NCI-H1092 (cell line): ENCODE measurements at places on chromosomes 7 and 10.

GRCh38 chr10:102791754-102792395 lies 45.3 kb downstream of the CYP17A1 start:
- DNase-seq = no peak

DNA sequence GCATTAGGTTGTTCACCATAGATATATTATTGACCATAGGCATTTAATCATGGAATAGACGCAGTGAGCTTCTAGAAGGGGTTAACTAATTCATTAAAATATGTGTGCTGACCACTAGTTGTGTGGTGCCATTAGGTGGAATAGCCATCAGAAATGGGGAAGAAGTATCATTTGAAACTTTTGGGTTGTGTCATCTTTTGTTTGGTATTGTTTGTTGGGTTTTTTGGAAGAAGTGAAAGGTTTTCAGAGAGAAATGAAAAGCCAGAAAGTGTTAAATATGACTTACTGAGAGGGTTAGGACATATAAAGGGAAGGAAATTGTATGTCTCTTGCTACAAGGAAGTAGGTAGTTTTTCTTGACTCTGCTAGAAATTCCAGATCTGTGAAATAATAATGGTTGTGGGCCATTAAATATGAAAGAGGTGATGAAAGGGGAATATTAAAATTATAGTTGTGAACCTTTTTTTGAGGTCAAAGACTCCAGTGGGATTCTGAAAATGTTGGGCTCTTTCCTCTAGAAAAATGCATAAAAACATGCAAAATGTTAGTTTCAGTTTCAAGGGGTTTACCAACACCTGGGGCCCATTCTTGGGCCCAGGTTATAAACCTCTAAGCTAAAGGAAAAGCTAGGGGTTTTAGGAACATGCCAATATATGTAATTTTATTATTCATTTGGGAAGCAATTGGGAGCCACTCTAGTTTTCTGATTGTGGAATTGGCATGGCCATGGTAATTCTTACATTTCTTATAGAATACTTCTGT lies 348.5 kb downstream of the BBS9 start:
- no peak for DNase-seq

- no peak for DNase-seq
These were observed 45.3 kb upstream of the FOXP2 start for GRCh38 chr7:114369294-114369693.

DNA sequence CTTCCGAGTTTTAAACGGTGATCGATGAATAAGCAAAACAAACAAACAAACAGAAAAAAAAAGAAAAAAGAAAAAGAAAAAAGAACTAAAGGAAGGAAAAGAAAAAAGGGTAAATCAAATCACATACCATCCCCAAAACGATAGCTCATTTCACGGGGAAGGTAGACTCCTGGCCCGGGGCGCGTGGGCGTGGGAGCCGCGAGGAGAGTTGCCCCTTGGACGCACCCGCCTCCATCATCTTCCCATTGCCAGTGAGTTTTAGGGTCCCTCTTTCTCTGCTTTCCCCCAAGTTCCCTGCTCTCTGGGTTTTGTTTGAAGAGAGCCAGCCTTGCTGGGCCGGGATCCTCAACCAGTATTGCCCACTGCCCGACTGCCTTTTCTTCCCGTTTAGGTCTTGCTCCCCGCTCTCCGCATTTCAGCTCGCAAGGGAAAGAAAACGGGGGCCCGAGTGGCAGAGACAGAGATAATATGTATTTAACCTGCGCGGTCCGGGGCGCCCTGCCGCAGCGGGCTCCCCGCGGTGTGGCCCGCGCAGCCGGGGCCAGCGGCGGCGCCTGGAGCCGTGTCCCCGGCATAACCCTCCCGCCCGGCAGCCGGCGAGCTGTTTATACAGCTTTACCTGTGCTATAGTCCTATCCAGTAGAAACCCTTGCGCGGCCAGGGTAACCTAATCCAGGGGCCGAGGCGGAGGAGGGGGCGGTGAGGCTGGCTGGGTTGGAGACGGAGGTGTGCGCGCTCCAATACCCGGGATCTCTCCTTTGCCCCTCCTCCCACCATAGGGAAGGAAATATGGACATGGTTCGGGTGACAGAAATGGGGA lies 5.2 kb upstream of the GATA3 start:
- no peak for DNase-seq

GRCh38 chr7:20219446-20220292 lies 2.5 kb upstream of the MACC1 start:
- peak; percentile 62 for DNase-seq

DNA sequence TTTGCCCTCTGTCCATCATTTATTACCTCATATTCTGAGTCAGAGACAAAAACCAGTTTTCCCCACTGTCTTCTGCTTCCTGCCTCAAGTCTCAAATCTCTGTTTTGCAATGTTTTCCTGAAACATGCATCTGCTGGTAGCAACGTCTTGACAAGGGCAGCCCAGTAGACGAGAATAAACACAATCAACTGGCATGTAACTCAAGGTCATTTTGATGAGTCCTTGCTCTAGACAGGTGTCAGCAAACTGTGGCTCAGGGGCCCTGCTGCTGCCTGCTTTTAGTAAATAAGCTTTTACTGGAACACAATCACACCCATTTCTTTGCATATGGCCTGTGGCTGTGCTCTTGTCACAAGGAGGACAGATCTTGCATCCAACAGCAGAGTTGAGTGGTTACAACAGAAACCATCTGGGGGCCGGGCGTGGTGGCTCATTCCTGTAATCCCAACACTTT lies 59.8 kb downstream of the ITIH5 start:
- DNase-seq = no peak

- DNase-seq = no peak
These were observed 34.5 kb upstream of the EBLN1 start for GRCh38 chr10:22252224-22252800.

DNA sequence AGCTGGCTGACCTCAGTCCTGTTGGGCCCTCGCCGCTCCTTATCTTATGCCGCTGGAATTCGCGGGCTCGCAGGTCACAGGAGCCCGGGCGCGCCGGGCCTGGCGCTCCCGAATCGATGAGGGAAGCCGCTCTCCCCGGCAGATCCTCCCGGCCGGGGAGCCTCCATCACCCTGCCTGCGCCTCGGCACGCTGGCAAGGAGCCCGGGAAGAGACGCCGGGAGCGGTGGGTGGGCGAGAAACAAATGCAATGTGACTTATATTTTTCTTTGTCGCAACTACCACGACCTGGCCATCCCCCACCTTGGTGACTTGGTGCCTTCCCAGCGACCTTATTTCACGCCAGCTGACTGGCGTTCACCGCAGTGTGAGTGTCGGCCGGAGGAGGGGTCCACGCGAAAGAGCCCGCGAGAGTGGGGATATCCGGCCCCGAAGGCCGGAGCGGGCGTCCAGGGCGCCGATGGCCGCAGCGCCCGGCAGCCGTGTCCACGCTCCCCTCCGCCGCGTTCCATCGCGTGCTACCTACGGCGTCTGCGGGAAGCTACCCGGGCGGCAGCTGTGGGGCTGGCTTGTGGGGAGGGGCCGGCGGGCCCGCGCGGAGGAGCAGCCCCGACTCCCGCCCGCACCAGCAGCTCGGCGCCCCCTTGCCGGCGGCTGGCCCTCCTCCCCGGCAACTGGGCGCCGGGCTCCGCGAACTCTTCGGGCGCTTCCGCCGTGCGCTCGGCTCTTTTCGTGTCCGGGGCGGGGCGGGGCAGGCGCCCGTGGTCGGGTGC lies 494 bp upstream of the BMPR1A start:
- DNase-seq = peak; percentile 86

DNA sequence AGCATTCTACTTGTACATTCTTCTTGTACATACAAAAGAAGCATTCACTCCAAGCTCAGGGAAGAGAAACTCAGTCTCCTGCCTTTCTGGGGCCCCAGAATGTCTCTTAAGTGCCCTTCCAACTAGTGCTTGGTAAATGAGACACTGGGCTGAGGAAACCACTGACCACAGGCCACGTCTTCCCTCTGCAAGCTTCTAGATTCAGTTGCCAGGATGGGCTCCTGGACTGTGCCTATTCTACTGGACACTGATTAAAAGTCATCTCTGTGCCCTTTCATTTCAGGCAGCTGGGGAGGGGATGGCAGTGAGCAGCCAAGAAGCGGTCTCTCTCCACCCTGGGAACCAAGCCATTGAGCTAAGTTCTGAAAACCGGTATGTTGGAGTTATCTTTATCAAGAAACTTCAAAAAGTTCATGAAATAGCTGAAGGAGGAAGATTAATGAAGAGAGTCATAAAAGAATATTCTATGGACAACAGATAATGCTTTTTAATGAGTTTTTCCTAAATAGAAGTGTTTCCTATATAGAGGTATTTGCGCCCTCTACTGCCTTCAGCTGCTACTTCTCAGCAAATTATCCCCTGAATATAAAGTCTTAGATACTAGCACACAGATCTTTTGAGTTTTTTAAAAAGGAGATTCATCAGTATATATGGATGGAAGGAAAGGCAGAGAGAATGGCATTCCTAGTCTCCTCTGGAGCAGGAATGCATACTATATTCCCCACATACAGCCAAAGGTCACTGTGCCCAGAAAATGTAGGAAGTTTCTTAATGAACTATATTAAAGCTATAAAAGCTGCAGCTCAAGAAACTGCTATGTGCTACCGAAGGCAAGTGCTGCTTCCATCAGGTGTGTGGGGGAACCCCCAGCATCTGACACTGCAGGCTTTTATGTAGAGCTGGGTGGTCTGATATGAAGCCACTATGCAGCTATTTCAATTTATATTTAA lies 8.4 kb upstream of the IFIT1B start:
- no peak for DNase-seq

- no peak for DNase-seq
These were observed 3.5 kb upstream of the ARL4A start for GRCh38 chr7:12683678-12684585.

DNA sequence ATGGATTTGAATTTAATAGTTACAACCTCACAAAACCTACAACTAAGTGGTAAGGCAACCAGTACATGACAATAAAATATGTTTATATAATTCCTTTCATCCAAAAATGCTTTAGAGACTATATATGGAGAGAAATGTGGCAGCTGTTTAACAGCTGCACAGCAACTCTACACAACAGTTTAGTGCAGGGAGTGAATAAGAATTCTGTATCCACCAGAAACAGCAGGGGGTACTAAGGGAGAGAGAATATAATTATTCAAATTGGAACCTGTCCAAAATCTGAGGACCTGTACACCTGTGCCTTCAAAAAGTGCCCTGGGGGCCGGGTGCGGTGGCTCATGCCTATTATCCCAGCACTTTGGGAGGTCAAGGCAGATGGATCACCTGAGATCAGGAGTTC lies 49.6 kb downstream of the POLL start:
- no peak for DNase-seq

GRCh38 chr7:27174874-27175625 lies 930 bp upstream of the HOXA10 start:
- no peak for DNase-seq

DNA sequence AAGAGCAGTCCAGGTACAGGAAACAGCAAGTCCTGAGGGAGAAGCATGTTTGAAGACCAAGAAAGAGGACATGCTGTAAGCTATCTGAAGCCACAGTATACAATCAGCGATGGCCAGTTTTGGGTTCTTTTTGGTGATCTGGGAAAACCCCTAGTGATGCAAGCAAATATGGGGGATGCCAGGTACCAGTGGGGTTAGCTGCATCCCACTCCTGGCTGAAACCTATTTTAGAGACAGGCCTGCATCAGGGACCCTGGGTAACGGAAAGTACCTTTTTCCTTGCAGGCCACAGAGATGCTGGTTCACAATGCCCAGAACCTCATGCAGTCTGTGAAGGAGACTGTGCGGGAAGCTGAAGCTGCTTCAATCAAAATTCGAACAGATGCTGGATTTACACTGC lies 32.9 kb downstream of the AP3M1 start:
- DNase-seq = no peak

- DNase-seq = no peak
These were observed 132.8 kb downstream of the GLI3 start for GRCh38 chr7:42104231-42104630.

GRCh38 chr7:42940985-42941847 lies 9.0 kb downstream of the MRPL32 start:
- DNase-seq = peak; percentile 26

DNA sequence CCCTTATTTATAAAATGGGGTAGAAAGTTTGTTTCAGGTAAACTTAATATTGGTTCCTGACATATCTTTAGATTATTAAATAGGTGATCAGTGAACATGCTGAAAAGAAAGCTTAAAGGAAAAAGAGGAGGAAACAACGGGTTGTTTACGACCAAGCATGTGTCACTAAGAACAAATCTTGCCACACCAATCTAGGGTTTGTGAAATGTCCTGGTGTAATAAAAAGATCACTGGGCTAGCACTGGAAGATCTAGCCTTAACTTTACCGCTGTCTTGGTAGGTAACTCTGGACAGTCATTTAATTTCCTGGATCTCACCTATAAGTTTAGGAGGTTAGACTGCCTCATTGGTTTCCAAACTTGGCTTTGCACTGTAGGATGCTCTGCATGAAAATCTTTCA lies 19.0 kb downstream of the VPS26A start:
- DNase-seq = no peak

GRCh38 chr7:108407676-108408075 lies 48.6 kb downstream of the NRCAM start:
- DNase-seq = no peak

- DNase-seq = no peak
These were observed 102.3 kb upstream of the PPP1R3A start for GRCh38 chr7:114021135-114021534.

GRCh38 chr7:3371601-3372000 lies 70.5 kb downstream of the SDK1 start:
- DNase-seq = no peak

- DNase-seq = no peak
These were observed 296.7 kb downstream of the BBS9 start for GRCh38 chr7:33425929-33426678.

DNA sequence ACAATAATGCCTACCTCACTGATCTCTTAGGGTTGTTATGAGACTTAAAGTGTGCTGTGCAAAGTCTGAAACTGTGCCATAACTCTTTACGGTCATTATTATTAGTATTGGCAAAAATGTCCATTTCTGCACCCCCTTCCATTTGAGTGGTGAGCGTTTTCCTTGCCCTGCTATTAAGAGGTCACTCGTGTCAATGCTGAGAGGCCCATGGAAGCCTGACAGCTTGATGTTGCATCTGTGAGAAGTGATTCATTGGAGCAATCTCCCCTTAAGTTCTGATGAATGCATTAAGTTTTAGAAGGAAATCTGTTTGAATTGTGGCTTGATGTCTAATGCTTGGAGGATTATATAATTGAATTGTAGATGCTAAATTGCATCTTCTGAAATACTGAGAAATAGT lies 253.3 kb downstream of the FRMD4A start:
- DNase-seq = no peak

GRCh38 chr10:51651063-51651462 lies 48.3 kb downstream of the CSTF2T start:
- DNase-seq = no peak

DNA sequence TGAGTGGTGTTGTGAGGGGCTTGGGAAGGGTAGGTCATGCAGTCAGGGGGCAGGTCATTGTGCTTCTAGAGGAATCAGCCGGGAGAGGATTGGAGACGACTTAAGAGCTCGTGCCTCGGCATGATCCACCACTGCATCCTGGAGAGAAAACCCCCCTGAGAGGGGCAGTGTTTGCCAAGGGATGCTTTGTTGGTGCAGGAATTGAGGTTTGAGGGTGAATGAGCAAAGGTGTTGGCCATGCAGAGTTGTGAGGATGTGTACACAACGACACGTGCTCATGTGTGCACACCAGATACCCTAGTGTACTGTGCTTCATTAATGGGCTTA lies 85.6 kb upstream of the ANLN start:
- DNase-seq = no peak
